ENCODE measurements at places on chromosomes 16 and 17. TPM values are rescaled to one million over a fixed set of nuclear protein-coding genes. Genes with fewer than 3 reads are reported as not detected.

HES7 gene
- total RNA-seq, result 2.9 TPM

KRTAP4-3 gene
- not detected for total RNA-seq

KRT9 gene
- not detected for total RNA-seq

CDK5RAP3 gene
- 174 TPM for total RNA-seq

LGALS9B gene
- total RNA-seq, result not detected

CPHXL gene
- total RNA-seq, result not detected

ENGASE gene
- total RNA-seq, result 49.5 TPM

TP53TG3 gene
- total RNA-seq, result not detected

TPPP3 gene
- total RNA-seq, result not detected

IRX6 gene
- total RNA-seq, result not detected

CRK gene
- 14.1 TPM for total RNA-seq

MYH2 gene
- not detected for total RNA-seq

ASPHD1 gene
- total RNA-seq, result 1.7 TPM

TBC1D3K gene
- not detected for total RNA-seq

GNAO1 gene
- total RNA-seq, result 0.25 TPM

KLHL36 gene
- 50.3 TPM for total RNA-seq

SPNS2 gene
- total RNA-seq, result 1.1 TPM

FKBP10 gene
- 0.36 TPM for total RNA-seq

TBC1D3G gene
- total RNA-seq, result not detected

OSGIN1 gene
- 0.47 TPM for total RNA-seq

FBXL19 gene
- 15.2 TPM for total RNA-seq

SMIM5 gene
- not detected for total RNA-seq

LCAT gene
- 9.1 TPM for total RNA-seq

DLG4 gene
- 13.6 TPM for total RNA-seq

EPOP gene
- total RNA-seq, result 19.2 TPM

SGSH gene
- 30.3 TPM for total RNA-seq
